ENCODE measurements at places on chromosomes 12 and 14.

DNA sequence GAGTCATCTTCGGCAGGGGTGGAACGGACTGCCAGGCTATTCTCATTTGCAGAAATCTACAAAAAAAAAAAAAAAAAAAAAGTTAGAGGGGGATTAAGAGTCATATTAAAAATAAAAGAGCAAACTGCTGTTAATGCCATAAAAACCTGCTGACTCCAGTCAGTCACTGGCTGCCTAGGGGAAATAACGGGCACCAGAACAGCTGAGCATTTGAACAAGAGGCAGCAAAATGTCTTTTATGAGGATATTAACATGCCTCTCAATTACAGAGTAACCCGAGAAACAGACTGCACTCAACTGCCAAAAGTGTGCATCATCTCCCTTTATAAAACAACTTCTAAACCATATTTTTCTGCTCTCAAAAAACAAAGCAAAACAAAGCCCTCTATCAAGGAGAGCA is 28.7 kb upstream of the CERS5 start:
- no peak for DNase-seq

DNA sequence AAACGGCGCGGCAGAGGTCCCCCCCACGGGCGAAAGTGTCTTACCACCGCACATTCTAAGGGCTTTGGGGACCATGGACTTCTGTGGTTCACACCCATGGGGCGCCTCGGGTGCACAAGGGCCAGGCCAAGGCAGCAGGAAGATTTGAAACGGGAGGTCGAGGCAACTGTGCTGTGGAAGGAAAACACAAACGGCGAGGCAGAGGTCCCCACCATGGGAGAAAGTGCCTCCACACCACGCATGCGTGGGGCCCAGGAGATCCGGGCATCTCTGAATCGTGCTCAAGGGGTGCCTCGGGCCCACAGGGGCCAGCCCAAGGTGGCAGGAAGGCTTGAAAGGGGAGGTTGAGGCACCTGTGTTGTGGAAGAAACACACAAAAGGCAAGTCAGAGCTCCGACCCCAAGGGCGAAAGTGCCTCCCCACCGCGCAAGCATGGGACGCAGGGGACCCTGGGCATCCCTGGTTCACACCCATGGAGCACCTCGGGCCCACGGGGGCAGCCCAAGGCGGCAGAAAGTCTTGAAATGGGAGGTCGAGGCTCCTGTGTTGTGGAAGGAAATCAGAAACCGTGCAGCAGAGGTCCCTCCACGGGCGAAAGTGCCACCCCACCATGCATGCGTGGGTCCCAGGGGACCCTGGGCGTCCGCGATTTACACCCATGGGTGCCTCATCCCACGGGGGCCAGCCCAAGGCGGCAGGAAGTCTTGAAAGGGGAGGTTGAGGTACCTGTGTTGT is 371.0 kb downstream of the ALG10 start:
- no peak for DNase-seq

DNA sequence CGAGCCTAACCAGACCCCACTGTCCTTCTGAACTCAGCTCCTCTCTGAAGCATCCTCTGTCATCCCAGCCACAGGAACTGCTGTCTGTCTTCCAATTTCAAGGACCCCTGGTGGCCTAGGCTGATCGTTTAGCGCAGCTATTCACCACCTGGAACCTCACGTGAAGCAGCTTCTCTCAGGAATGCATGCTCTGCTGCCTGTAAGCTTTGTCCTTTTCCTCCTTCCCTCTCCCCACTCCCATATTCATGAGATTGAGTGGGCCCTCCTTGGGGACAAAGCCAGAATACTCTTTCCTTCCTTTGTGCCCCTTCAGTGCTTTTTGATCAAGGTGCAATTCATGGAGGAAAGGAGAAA is 17.2 kb downstream of the DPF3 start:
- no peak for DNase-seq

DNA sequence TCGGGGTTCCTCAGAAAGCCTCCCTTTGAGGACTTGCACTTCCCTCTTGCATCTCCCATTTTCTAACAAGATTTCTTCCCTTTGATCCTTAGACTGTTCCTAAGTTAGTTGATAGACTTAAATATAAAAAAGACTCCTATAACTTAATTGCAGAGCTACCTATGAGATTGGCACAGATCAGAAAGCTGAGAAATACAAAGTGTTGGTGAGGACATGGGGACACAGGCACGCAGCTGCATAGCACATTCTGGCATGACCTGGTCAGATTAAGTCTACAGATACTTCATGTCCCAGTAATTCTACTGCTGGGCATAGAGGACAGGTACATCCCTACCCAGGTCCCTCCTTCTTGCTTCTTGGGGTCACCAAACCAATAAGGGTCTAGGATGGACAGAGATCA is 141.7 kb upstream of the LHX5 start:
- no peak for DNase-seq

GRCh38 chr14:81220580-81220829 is 254 bp downstream of the GTF2A1 start:
- DNase-seq = no peak

DNA sequence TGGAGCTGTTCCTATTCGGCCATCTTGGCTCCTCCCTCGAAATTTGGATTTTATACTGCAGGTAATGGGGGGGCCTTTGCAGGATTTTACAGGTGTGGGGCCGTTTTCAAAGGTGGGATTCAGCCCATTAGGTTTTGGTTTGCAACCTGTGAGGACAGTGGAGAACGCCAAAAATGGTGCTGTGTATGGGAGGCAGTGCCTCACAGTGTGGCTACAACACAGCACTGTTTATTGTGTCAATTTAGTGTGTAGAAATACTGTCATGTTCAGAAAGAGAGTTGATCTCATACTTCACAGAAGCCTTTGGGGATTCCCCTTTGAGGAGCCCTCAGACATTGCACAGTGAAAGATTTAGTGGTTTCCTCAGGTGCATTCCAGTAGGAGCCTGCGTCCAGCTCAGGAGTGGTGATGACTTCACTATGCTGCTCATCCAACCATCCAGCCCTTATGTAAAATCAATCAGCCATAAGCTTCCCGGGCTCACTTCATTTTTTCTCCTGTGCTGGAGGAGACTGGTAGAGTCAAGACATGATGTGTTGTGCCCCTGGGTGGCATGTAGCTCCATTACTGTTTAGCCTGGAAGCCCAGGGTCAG is 92.7 kb upstream of the PRMT8 start:
- DNase-seq = no peak

DNA sequence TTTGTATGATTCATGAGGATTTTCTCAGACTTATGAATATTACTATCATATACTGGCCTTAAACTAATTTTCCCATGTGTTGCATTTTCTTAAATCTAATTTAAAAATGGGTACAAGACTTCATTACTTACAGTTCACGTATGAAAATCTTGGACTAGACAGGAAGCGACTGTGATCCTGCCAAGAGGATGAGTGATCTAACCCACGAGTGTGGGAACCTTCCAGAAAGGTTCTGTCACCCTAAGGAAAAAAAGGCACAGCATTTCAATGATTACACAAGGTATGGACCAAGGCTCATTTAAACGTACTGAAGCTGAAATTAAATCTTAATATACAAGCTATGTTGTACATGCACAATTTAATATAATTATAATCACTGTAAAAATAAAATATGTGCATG is 293.5 kb upstream of the DIO2 start:
- no peak for DNase-seq

- no peak for DNase-seq
These were observed 49.6 kb downstream of the SRGAP1 start for GRCh38 chr12:63894132-63894531.

- DNase-seq = no peak
These were observed 22.1 kb upstream of the SYCP3 start for GRCh38 chr12:101761350-101761749.

DNA sequence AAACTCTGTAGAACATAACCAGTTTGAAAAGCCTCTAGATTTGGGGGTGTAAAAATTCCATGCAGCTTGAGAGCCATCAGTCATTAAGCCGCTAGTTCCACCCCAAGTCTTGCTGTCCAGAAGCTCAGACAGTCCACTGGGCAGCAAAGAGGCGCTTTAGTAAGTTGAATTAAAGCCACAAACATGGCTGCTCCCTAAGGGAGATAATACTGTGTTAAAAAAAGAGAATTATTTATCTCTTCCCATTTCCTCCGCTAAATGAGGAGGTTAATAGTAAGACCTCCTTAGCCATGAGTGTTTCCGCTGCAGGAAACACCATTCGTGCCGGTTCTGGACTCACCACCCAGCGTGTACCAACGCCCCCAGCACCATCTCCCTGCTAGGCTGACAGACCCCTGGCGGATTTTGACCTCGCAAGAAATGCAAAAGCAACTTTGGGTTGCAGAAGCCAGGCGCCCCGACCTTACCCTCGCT is 536 bp downstream of the TM7SF3 start:
- DNase-seq = no peak

GRCh38 chr12:22684140-22685118 is 59.5 kb downstream of the ETNK1 start:
- no peak for DNase-seq

DNA sequence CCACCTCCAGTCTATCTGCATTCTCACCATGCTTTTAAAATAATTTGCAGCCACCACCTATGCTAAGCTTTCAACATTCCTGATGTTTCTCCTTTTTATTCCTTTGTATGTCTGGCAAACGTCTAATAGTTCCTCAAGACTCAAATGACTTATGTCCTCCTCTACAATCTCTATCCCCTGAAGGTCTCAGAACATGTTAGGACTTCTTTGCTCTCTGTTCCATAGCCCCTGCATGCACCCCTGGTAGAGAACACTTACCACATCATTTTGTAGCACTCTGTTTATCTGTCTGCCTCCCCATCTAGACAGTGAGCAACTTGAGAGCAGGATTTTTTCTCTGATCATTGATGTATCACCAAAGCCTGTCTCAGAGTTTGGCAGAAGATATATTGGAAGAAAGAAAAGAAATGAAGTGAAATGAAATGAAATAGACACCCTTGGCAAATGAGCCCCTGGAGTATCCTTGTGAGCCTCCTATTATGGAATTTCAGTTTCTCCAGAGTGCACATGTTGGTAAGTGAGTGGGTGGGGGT is 1231.2 kb upstream of the FLRT2 start:
- DNase-seq = no peak

GRCh38 chr12:22333713-22334409 is 646 bp downstream of the ST8SIA1 start:
- DNase-seq = no peak

- no peak for DNase-seq
These were observed 75.8 kb downstream of the GPATCH2L start for GRCh38 chr14:76227450-76228050.

DNA sequence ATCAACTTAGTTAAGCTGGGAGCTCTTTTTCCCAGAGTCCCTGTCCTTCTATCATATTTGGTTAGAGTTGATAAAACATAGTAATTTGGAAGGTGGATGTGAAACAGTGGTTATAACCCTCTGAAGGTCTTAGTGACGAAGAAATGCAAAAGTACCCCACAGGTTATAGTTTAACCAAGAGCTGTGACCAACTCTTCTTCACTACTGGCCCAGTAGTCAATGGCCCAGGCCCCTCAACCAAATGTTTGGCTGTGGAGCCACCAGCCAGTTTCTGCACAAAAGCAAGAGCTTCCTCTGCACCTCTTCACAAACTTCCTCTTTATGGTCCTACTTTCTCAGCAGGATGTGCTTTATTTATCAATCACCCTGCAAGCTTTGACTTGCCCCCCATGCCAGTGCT is 132.6 kb downstream of the BMP4 start:
- DNase-seq = no peak

DNA sequence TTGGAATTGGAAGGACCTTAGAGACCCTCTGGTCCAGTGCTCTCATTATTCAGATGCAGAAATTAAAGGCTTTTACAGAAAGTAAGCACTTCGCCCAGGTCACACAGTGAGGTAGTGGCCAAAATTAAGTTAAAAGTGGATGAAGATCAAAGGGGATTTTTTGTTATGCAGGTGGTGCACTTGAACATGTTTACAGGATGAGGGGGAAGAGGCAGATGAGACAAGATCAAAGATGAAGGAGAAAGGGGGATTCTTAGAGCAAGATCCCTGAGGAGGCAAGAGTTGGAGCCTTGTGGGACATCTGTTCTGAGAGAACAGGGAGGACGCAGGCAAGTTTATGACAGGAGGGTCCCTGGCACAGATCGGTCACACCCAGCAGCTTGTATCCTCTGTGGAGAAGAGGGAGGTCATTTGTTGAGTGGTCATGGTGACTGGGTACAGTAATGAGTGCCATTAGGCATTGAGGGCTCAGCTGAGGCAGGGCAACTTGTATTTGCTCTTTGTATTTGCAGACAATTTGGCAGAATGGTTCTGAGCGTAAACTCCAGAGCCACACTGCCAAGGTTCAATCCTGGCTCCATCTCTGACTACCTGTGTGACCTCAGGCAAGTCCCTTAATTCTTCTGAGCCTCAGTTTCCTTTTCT is 84.0 kb downstream of the BORCS5 start:
- DNase-seq = no peak

DNA sequence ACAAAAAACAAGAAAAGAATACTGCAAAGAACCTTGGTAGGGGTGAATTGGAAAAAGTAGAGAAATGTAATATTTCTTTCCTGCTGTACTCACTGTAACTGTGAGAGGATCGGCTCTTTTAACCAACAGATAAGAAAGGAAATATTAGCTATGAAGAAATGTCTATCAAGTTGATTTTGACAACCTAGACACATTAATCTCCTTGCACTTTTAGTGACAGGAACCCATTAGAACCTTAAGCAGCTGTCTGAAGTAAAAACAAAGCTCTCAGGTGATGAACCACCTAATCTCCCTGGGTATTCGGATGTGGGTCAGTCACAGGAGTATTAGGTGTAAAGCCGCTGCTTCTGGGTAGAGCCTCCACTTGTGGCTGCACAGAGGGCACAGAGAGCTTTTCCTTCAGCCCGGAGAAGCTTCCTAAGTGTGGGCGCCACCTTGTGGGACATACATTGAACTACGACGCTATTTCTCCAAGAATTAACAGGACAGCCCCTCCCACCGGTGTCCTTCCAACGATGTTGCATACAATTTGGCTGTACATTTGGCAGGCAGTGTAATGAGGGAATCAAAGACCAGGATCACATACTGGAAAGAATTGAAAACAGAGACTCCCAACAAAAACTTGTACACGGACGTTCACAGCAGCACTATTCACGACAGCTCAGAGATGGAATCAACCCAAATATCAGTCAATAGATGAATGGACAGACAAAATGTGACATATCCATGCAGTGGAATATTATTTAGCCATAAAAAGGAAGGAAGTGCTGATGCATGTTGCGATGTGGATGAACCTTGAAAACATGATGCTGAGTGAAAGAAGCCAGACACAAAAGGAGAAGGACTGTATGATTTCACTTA is 28.9 kb upstream of the MAPKAPK5 start:
- DNase-seq = peak; percentile 45

DNA sequence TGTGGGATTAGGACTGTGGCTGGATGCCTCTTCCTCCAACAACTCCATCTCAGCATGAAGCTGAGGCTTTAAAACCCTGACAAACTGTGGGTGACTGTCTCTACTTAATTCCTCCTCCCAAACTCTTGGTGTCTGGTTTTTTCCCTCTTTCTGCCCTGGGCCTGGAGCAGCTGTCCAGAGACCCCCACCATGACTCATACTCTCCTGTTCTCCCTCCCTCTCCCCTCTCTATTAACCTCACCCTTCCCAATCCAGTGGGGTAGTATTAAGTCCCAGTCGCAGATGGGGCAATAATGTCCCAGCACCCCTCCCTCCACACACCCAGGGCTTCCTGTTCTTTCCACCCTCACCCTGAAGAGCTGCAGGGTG is 2.0 kb upstream of the DNAJC14 start:
- DNase-seq = no peak
